Stimulated activated CD4-positive, alpha-beta T cell treated with anti-CD3 and anti-CD28 coated beads, Interleukin-12 subunit alpha, Interleukin-12 subunit beta, amount 100 ng/mL, for 4 hours (primary cell): ENCODE measurements at places on chromosomes 7 and 10.
A peak's percentile ranks its signal among the peaks of the same experiment; 100 is the strongest.

DNA sequence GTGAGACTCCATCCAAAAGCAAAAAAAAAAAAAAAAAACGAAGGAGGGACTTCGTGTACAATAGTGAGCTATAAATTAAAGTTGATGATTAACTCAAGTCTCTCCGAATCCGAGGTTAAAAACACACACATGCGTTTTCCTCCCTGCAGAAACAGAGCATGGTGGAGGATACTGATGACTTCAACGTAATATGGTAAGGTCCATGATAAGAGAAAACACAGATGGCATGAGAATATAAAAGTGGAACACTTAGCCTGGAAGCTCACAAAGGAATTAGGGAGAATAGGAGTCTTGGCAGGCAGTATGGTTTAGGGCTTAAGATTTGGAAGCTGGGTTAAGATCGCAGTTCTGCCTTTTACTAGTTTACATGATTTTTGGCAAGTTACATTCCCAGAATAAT, 20.1 kb upstream of the GSTK1 start:
- no peak for DNase-seq

- DNase-seq = no peak
Observed at GRCh38 chr10:77541944-77542343, 95.7 kb downstream of the KCNMA1 start.

- no peak for DNase-seq
Observed at GRCh38 chr7:109003742-109004141, 434.1 kb downstream of the DNAJB9 start.

GRCh38 chr7:114922652-114923402, 933 bp downstream of the MDFIC start:
- peak; percentile 45 for DNase-seq

DNA sequence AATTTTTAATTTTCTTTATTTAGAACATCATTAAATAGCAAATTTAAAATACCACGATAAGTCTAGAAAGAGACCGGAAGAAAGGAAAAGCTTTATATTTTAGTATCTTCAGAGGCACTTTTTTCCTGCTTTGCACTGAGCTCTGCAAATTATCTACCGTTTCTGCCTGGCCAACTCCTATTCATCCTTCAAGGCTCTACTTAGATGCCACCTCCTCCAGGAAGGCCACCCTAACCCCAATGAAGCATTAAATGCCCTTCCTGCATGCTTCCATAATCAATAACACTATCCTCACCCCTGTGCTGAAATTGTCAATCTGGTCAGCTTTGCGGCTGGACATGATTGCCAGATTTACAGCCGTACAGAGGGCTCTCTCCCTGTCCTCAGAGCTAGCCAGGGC, 141.8 kb upstream of the CHST15 start:
- DNase-seq = no peak

- DNase-seq = no peak
Observed at GRCh38 chr10:6406220-6407033, 173.6 kb downstream of the PRKCQ start.

DNA sequence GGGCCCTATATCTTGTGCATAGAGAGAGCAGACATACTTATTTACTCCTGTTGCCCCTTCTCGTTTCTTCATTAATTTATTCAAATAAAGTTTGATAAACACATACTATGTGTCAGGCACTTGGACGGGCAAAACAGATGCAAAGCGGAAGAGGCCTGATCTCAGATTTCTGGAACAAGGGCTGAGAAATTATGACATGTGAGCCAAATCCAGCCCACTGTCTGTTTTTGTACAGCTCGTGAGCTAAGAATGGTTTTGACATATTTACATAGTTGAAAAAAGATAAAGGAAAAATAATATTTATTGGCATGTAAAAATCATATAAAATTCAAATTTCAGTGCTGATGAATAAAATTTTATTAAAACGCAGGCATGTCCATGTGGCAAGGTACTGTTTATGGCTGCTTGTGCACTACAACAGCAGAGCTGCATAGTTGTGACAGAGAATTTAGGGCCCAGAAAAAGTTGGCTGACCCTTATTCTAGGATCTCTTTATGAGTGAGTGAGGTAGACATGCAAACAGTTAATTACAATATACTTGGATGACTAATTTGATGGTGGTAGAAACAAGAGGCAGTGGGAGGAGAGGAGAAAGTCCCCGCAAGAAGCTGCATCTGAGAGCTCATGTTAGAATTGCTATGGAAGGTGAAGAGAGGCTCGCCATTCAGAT, 68.1 kb upstream of the ITPRID1 start:
- DNase-seq = no peak

DNA sequence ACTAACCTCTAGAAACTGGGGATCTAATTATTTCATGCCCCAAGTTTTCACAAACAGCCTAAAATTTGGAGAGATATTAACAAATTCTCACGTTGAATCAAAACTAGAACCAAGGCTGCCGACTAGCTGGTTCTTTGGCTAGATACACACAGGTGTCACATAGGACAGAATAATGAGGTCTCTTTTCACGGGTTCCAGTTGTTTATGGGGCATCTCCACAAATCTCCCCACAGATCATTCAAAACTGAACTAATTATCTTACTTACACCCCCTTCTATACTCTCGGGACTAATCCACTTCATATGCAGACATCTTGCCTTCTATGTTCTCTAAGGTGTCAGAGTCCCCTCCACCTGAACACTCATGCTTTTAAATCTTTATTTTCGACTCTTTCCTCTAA, 16.4 kb upstream of the OR2AE1 start:
- DNase-seq = no peak

GRCh38 chr7:77439572-77439971, 23.4 kb upstream of the GSAP start:
- no peak for DNase-seq

GRCh38 chr10:48684792-48685623, at the start of gene WDFY4:
Gene WDFY4 (plus strand): TSS chr10:48684873. CDS start chr10:48709733, 24,860 bp downstream.
- DNase-seq = no peak

- no peak for DNase-seq
Observed at GRCh38 chr7:47153576-47153975, 428.3 kb downstream of the TNS3 start.

GRCh38 chr10:52353960-52354394, 39.9 kb downstream of the DKK1 start:
- no peak for DNase-seq
